Neuronal stem cell (in vitro differentiated cells): ENCODE measurements at places on chromosomes 6 and 20.

GRCh38 chr6:73394577-73395354 is at the start of gene DDX43:
Gene DDX43 (plus strand): TSS chr6:73394828. CDS start chr6:73394906, 78 bp downstream.
- no peak for DNase-seq

DNA sequence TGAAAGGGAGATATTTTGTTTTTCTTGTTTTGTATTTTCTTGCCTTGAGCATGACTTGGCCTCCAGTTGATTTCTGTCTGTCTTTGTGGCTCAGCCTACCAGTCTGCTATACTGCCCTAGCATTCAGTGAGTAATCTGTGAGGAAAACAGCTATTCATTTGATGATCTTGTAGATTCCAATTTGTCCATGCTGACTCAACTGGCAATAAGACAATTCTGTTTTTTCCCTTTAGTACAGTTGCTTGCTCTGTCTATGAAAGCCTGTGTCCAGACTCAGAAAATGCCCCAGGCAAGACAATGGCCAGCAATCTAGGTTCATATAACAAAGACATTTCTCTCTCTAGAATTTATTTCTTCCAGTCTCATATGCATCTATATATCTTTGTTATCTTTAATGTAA is 10.9 kb upstream of the SOX4 start:
- no peak for DNase-seq

- DNase-seq: no peak
Measured at GRCh38 chr20:39630215-39630908, 668.2 kb downstream of the DHX35 start.

- no peak for DNase-seq
Measured at GRCh38 chr6:24779416-24780016, 4.8 kb downstream of the GMNN start.

- no peak for DNase-seq
Measured at GRCh38 chr20:1918491-1919165, 23.4 kb downstream of the SIRPA start.

DNA sequence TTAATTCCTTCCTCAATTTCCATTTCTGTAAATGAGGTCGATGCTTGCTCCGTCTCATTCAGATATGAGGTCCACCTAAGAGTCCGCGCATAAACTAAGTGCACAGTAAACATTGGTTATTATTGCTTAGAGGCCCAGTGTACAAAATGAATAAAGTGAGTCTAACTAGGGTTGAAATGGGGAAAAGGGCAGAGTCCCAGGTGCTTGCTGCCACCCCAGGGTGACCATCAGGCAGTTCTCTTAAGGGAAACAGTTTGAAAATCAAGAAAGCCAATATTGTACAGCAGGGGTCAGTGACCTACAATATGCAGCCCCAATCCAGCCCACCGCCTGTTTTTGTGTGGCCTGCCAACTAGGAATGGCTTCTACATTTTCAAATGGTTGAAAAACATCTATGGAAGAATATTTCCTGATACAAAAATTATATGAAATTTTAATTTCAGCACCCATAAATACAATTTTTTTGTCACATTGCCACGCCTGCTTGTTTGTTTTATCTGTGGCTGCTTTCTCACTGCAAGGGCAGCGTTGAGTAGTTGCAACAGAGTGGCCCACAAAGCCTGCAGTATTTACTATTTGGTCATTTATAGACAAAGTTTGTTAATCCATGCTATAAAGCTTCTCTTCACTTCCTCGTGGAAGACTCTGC is 43.3 kb downstream of the SLC13A3 start:
- no peak for DNase-seq

- no peak for DNase-seq
Measured at GRCh38 chr6:34090529-34090928, 55.4 kb downstream of the GRM4 start.

- DNase-seq: no peak
Measured at GRCh38 chr6:20661721-20662120, 127.5 kb downstream of the CDKAL1 start.

- no peak for DNase-seq
Measured at GRCh38 chr6:138682704-138683527, 90.7 kb upstream of the CCDC28A start.

DNA sequence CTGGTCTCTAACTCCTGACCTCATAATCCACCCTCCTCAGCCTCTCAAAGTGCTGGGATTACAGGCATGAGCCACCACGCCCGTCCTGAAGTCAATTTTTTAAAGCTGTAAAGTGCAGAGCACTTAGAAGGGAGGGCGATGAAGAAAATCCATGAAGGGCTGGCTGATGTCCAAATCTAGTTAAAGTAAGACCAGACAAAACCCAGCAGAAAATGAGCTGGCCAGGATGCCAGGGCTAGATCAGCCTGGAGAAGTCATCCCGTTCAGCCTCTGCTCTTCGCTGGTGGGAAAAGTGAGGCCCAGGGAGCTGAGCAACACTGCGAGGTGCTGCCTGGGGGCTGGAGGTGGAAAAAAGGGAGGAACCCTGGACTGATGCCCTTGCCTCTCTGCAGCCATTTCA is 3.1 kb downstream of the BPIFB4 start:
- no peak for DNase-seq

DNA sequence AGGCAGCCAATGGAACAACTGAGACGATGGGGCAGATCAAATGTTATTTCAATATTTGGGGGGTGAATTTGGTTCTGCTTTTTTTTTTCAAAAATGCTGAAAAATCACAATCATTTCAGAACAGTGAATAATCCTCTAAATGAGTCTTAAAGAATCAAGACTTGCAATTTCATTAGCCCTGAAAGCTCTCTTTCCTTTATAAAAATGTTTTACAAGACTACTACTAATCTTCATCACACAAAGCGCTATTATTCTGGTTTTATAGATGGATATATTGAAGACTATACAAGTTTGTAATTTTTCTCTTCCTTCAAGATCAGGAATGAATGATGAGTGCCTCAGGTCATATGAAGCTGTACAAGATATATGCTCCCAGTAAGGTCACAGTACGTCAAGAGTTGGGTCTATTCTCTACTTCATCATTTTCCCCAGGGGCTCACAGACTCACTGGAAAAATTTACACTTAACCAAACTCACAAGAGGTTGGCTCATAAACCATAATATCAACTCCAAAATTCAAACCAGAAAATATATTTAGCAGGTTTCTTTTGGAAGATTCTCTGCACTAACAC is 19.5 kb downstream of the RNF24 start:
- no peak for DNase-seq

- DNase-seq: no peak
Measured at GRCh38 chr6:14732844-14733757, 512.8 kb upstream of the JARID2 start.

GRCh38 chr6:9204171-9204570 is 768.8 kb upstream of the SLC35B3 start:
- no peak for DNase-seq

GRCh38 chr6:28922821-28923317 is 916 bp downstream of the TRIM27 start:
- no peak for DNase-seq

DNA sequence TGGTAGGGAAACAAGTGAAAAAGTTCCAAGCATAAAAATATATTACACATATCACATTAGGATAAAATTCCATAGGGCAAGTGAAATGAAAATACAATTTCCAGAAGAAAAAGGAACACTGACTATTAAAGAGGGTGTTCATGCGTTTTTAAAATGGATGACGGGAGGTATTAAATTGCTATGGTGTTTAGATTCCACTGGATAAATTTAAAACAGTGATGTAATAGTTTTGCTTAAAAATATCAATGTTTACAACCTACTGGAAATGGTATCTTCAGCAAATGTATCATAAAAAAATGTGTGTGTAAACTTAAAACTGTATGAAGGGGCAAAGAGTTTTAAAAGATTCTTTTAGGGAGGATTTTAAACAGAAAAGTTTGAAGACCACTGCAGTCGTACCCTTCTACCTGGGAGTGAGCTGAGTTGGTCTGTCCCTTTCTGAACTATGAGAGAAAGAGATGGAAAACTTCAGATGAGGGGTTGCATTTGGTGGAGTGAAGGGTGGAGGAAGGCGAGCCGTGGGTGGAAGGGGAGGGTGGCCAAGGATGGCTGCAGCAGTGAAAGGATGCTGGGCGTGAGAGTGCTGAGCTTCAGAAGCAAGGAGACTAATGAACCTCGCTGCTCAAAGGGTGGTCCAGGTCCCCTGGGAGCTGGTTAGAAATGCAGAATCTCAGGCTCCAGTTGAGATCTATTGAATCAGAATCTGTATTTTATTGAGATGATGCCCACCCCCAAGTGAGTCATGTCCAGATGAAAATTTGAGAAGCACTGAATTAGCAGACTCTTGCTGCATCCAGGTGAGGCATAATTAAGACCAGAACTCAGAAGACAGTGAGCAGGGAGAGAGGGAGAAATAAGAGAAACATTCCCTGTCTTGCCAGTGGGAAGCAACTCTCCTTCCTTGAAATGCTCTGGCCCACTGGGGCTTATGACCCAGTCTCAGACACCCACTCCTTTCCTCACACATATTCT is 54.5 kb upstream of the MRPS10 start:
- DNase-seq: no peak

- no peak for DNase-seq
Measured at GRCh38 chr20:23096097-23096496, 10.0 kb upstream of the CD93 start.

- no peak for DNase-seq
Measured at GRCh38 chr6:150622941-150623874, 23.5 kb downstream of the PLEKHG1 start.

GRCh38 chr20:32435449-32436107 is 77.4 kb downstream of the ASXL1 start:
- no peak for DNase-seq

DNA sequence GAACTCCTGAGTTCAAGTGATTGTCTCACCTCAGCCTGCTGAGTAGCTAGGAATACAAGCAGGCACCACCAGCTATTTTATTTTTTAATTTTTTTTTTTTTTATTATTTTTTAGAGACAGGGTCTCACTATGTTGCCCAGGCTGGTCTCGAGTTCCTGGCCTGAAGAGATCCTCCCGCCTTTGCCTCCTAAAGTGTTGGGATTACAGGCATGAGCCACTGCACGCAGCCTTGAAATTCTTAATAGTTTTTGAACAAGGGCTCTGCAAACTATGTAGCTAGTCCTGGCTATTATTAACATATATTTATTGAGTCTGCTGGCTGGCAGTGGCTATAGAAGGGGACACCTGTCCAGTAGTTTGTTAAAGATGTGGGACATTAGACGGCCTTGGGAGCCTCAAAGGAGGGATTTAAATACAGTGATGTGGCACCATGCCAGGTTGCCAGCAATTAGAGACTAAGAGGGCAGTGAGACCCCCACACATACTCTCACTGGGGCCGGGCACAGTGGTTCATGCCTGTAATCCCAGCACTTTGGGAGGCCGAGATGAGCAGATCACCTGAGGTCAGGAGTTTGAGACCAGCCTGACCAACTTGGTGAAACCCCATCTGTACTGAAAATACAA is 21.1 kb upstream of the TAF8 start:
- DNase-seq: no peak

- DNase-seq: no peak
Measured at GRCh38 chr6:130027948-130028347, 9.6 kb downstream of the L3MBTL3 start.

- DNase-seq: no peak
Measured at GRCh38 chr20:49575551-49576060, 7.7 kb upstream of the PTGIS start.

- no peak for DNase-seq
Measured at GRCh38 chr20:52748285-52748932, 223.7 kb upstream of the TSHZ2 start.

- no peak for DNase-seq
Measured at GRCh38 chr20:22160101-22160652, 424.2 kb downstream of the FOXA2 start.

DNA sequence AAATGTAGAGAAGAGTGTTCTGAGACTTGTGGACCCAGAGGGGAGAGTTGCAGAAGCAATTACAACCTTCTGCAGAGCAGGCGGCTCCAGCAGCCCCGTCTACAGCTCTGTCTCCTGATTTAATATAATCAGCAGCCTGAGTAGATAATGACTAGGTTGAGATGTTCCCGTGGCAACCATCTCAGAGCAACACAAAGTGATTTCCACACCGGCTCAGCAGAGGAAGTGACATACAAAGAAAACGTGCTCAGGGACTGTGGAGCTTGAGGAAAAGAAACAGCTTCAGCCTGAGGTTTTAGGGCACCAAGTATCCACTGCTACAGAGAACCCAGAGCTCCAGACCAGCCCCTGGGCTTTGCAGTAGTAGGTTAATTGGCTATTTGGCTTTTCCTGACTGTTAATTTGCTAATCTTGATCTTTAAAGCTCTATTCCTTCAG is 136.4 kb downstream of the MTFR2 start:
- DNase-seq: peak; percentile 63

DNA sequence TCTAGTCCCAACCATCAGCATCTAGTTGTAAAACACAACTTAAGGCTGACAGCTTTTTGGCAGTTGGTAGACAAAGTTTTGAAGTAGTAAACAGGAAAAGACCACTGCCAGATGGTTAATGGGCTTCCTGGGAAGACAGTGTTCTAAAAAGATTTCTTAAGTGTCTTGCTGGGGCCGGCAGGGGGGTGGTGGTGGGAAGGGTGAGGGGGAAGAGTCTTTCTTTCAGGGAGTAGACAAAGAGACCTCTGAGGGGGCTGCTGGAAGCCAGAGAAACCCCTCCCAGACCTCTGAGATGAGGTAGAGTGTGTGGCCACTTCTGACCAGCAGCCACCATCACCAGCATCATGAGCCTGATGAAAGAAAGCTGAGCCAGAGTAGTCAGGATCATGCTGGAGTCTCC is 784.9 kb downstream of the TENT5A start:
- DNase-seq: no peak

DNA sequence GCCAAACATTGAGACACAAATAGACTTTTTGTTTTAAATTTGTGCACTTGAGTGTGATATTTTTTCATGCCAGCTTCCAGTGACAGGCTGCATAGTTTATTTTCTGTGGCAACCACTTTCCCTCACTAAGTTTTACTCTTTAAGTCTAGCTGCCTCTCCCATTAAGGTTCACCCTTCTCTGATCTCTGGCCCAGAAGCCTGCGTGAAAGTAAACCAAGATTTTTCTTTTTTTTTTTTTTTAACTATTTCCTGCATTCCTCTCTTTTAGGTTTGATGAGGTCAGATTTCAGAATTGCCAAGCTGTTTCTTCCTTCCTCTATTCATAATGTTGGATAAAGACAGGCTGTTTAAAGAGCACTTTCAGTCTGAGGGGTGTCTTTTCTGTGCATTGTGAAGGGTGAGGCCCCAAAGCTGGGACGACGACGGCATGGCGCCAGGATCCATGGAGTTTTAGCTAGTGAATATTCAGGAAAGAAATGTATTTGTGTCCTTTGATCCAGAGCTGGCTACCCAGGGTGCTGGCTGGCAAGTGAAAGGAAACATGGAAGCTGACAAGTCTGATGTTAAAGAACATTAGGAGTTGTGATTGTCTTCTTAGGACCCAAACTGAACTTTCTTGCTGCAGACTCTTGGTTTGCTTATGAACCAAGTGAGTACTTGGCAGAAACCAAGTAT is 50.7 kb downstream of the DOK5 start:
- DNase-seq: no peak

- peak; percentile 43 for DNase-seq
Measured at GRCh38 chr6:45423111-45423823, 45.5 kb upstream of the SUPT3H start.

GRCh38 chr6:39330476-39330875 is 8.0 kb upstream of the KCNK16 start:
- no peak for DNase-seq
